Amygdala (tissue), 56 donors: ENCODE measurements at places on chromosomes 5 and 9.

GRCh38 chr5:11681796-11682195 is 222.4 kb downstream of the CTNND2 start:
- no peak for DNase-seq

DNA sequence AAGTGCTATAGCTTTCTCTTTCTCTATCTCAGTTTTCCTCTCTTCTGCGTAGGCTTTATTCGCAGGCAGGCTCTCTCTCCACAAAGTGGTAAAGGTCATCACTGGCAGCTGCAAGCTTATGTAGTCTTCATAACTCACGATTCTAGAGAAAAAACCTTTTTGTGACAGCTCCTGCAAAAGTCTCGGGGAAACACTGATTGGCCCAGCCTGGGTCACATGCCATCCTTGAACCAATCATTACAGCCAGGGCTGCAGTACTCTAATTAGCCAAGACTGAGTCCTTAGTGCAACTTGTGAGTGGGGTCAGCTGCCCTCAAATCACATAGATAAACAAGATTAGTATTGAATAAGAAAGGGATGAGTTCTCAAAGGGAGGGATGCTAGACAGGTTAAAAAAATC is 18.3 kb upstream of the FRMPD1 start:
- no peak for DNase-seq

DNA sequence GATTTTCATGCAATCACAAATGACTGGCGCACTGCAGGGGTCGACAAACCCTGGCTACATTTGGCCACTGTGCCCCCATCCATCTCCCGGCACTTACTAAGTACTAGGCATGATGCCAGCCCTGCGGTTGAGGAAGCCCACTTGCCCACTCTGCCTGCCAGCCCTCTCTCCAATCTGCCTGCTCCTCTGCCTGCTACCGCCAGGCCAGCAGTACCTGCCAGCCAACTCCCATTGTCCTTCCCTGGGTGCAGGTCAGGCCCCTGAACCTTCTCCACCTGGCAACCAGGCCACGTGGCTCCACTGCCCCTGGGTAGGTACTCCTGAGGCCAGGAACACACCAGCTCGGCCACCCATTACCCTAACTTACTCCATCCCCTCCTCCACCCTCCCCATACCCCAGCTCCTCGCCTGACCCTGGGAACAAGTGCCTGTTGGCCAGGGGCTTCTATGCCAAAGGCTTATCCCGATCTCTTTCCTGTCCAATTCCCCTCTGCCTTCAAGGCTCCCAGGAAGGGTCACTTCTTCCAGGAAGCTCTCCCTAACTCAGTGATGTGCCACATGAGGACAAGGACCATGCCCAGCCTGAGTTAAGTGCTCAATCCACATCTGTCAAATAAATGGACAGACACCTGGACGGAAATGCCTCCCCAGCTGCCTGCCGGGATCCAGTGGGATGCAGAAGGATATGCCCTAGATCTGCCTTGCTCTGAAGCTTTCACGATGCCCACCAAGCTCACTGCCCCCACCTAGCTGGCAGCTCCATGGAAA is 6.6 kb downstream of the EEIG1 start:
- DNase-seq, result no peak

DNA sequence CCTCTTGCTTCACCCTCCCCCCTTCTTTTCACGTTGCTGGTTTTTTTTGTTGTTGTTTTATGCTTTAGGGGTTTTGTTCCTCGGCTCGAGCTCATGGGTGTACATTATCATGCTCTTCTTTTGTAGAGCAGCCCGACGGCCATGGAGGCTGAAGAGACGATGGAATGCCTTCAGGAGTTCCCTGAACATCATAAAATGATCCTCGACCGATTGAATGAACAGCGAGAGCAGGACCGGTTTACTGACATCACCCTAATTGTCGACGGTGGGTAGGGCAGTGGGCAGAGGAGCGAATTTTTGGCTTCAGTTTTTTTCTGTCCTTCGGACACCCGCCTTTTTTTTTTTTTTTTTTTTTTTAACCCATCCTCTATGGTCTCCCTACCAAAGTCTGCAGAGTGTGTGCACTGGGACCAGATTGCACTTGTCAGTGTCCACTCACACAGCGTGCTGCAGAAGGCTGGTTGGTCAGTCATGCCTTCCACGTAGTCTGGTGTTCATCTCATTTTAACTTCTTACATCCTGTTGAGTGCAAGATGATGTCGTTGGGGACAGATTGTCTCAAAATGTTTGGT is 1.3 kb downstream of the ZNF131 start:
- DNase-seq, result no peak

GRCh38 chr5:143443330-143443729 is 39.8 kb upstream of the NR3C1 start:
- no peak for DNase-seq

GRCh38 chr9:112502175-112502946 is 15.7 kb downstream of the KIAA1958 start:
- DNase-seq, result no peak

DNA sequence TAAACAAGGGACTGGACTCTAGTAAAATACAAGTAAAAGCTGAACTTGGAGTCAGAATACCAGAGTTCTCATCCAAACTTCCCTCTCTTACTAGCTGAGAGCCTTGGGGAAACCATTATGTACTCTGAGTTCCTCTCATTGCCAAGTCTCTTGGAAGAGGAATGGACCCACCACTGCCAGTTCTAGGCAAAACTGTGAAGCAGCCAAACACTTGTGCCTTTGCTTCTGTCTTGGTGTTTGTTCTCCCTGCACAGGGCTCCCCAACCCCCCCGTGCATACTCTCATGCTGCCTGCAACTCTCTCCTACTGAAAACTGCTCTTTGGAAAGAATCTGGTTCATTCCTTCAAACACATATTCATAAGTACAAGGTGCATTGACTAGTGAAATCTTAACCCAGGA is 102.6 kb downstream of the PDZD2 start:
- no peak for DNase-seq

GRCh38 chr5:105593011-105593760 is 2030.6 kb upstream of the NUDT12 start:
- DNase-seq, result no peak

GRCh38 chr9:119986713-119987112 is 593.3 kb downstream of the CDK5RAP2 start:
- DNase-seq, result no peak

DNA sequence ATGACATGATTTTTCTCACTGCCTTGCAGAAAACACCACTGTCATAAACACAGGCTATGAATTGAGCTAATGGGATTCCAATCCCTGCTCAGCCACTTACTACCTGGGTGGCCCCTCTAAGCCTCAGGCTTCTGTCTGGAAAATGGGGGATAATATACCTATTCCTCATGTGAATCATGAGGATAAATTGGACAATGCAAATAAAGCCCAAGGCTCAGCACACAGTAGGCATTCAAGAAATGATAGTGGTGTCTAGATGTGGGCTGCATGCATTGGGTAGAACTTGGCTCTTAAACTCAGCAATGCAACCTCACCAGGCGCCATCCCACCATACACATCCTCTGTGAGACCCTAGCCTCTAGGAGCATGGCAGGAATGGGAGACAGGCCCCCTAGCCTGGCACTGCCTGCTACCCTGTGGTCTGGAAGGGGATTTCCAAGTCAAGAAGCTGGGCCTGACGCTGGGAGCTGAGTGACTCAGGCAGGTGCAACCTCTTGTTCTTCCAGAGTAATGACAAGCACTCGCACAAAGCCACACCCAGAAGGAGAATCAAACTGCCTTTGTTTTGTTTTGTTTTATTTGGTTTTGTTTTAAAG is 2.3 kb upstream of the TNIP1 start:
- DNase-seq, result no peak

GRCh38 chr5:133048993-133049725 is 2.7 kb upstream of the HSPA4 start:
- DNase-seq, result no peak

DNA sequence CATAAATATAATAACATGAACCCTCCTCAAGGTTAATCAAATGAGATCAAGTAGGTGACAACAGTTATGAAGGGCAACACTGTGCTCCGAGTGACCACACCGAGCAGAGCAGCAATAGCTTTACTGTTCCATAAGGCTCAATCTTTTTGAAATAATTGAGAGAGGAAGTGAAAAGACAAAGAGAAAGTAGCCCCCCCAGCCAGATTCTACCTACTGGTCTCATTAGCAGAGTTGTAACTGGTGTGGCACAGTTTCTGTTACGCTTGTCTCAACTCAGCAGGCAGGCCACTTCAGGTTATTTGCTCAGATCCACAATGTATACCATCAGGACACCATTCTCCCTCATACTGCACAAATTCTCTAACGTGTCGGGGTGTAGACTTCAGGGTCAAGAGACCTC is 14.0 kb downstream of the PRUNE2 start:
- no peak for DNase-seq

GRCh38 chr5:170745481-170746071 is 37.9 kb upstream of the GABRP start:
- no peak for DNase-seq

GRCh38 chr5:179438011-179438441 is 92.8 kb upstream of the ADAMTS2 start:
- no peak for DNase-seq

DNA sequence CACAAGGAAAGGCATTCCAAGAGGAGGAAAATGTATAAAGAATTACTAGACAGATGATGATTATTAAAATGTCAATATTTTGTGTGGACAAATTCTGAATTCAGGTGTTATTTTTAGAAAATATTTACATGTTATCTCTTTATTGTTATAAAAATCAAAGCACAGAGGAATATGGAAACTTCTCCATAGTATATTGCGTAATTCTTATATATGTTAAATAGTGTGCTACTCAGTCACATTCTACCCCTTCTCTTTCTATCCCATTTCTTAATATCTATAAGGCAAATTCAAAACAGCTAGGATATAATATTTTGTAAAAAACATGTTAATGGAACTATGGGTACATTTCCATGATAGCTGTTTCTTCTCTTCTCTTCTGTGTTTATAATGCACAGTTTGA is 546.8 kb upstream of the FTMT start:
- no peak for DNase-seq
